ENCODE measurements at places on chromosomes 3 and 15. TPM values are rescaled to one million over a fixed set of nuclear protein-coding genes. Genes with fewer than 3 reads are reported as not detected.

GRCh38 chr3:65153850-65154512, 466.2 kb upstream of the ADAMTS9 start:
- DNase-seq, result no peak

The EIF4A2 gene
- 536 TPM for total RNA-seq

DNA sequence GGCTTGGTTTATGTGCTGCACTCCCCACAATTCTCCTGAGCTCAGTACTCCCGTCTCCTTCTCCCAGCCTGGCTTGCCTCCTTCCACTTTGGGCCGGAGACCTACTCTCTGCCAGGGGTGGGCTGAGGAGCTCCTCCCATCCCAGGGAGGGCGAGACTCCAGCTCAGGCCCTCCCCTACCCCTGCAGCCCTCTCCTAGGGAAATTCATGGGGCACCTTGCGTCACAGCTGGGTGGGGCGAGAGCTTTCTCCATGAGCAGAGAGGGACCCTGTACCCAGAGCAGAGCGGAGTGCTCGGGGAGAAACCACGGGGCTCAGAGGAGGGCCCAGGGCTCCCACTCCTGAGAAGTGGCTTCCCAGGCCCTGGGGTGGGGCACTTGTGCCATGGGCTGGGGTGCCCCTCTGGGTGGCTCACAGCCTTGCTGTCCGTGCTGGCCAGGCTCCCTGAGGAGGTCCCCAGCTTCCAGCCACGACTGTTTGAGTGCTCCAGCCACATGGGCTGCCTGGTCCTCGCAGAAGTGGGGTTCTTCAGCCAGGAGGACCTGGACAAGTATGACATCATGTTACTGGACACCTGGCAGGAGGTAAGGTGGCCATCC, 13.3 kb downstream of the VILL start:
- DNase-seq, result peak; percentile 81

The RPS27L gene
- total RNA-seq, result 234 TPM

The HIGD2B gene
- not detected for total RNA-seq

DNA sequence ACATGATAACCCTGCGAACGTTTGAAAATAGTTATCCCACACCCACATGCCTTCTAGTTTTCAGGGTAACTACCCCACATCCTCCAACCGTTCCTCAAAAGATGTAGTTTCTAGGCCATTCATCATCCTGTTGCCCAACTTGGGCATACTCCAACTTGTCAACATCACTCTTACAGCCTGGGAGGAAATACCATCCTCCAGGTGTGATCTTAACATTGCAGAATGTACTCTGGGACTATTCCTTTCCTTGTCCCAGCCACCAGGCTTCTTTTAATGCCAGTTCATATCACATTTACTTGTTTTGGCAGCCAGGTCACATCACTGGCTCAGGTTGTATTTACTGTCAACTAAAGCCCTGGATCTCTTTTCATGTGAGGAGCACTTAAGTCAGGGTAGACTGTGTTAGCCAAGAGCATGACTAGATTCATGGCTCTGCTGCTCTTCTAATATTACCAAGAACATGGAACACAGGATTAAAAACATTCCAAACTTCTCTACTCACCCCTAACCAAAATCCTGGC, 4.0 kb upstream of the DENND6A start:
- DNase-seq, result no peak

The LTK gene
- 23.3 TPM for total RNA-seq

DNA sequence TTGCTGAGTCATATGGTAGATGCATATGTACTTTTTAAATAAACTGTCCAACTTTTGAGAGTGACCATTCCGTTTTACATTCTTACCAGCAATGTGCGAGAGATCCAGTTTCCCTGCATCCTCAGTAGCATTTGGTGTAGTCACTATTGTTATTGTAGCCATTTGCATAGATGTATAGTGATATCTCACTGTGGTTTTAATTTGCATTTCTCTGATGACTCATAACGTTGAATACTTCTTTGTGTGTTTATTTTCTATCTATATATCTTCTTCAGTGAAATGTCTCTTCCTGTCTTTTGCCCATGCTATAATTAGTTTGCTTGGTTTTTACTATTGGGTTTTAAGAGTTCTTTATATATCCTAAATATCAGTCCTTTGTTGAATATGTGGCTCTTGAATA, 255.7 kb upstream of the GRM7 start:
- DNase-seq, result no peak

DNA sequence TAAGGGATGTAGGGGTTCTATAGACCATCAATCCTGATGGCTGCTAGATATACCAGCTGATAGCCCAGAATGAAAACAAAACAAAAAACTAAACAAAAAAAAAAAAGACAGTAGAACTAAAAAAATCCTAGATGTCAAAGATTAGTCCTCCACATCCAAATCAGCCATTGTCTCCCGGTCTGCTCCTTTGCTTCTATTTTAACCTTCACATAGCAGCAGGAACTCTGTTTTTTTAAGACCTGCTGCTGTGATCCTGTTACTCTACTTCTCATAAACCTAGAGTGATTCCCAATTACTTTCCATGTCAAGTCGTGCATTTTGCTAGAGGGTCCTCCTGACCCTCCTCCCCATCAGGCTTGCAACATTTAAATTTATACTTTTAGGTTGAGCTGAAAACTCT, 2.5 kb downstream of the IFT122 start:
- DNase-seq, result no peak

GRCh38 chr3:42491881-42492507, 10.4 kb upstream of the VIPR1 start:
- no peak for DNase-seq

DNA sequence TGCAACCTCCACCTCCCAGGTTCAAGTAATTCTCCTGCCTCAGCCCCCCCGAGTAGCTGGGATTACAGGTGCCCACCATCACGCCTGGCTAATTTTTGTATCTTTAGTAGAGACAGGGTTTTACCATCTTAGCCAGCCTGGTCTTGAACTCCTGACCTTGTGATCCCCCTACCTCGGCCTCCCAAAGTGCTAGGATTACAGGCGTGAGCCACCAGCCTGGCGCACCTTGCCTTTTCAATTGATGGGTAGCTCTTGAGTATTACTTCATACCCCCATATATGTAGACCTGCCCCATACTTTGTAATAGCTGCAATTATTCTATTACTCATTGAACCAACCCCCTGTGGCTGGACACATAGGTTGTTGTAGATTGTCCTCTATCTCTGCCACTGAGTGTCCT, 101.3 kb downstream of the LRRK1 start:
- no peak for DNase-seq

DNA sequence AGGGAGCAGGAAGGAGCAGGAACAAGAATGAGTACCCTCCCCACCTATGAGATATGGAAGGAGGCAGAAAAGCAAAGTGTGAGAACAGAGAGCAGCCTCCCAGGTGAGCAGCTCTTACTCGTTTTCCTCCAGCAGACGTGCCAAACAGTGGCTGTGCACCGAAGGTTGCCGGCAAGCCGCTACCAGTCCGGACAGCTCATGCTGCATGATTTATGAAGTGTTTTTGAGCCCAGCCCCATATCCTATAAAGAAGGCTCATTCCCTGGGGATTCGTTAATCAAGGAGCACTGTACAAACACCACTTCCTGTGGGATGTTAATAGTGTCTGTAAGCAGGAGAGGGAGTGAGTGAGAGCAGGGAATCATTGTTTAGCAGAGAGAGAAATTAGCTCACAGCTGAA, 118.3 kb upstream of the FOXB1 start:
- DNase-seq, result no peak

The IL1RAP gene
- 8.3 TPM for total RNA-seq

The VEPH1 gene
- total RNA-seq, result 6.3 TPM

The GOLGA6D gene
- total RNA-seq, result not detected

DNA sequence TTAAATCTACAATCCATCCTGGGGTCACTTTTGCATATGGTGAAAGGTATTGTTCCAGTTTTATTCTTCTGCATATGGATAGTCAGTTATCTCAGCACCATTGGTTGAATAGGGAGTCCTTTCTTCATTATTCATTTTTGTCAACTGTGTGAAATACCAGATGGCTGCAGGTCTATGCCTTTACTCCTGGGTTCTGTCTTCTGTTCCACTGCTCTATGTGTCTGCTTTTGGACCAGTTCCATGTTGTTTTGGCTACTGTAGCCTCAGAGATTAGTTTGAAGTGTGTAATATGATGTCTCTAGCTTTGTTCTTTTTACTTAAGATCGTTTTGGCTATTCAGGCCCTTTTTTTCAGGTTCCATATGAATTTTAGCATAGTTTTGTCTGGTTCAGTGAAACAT, 795.8 kb downstream of the OTOL1 start:
- no peak for DNase-seq

GRCh38 chr3:175571096-175571495, 712.0 kb downstream of the NAALADL2 start:
- DNase-seq, result no peak

The CHRNA3 gene
- total RNA-seq, result 13.9 TPM

GRCh38 chr3:149243540-149243939, 21.9 kb upstream of the CP start:
- no peak for DNase-seq

DNA sequence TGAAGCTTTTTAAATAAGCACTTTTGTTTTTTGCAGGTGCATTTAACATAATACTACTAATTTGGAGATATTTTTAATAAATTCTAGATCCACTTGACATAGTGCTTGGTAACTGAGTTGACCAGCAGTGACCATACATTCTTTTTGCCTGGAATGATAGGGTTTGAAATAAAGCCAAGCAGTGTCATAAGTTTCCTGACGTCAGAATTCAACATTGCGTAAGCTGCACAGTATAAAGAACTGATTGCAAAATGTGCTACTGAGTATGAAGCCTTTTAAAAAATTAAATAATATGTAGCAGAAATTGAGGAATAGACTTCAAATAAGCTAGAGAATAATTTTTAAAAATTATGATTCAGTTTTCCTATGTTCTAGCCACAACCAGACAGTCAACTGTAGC, 454.6 kb upstream of the ARPP21 start:
- DNase-seq, result no peak

DNA sequence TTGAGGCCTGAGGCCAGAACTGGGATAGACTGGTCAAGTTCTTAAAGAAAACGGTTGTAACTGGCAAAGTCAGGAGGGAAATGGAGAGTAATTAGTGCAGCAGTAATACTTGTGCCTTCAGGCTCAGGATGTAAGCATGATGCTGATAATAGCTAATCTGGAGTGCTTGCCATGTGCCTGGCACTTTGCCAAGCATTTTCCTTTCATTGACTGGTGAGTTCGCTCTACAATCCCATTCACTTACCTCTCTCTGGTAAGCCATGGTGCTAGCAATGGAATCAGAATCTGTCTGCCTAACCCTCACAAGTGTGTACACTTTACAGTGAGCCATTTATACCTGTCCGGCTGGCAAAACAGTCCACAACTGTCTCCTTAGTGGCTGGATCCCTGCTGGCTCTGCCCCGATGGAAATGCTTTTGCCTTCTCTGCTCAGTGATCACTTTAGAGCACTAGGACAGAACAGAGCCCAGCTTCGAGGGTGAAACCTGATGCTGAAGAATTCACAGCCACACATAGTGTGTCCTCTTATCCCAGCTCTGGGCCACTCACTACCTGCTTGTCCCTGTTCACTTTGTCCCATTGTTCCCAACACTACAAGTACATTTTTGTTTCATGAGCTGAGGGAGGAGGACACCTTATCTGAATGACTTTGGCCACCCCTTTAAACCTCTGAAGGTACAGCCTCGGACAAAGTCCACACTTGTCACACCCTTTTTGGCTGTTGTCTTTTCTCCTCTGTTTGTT, 10.3 kb downstream of the CHP1 start:
- no peak for DNase-seq

- peak; percentile 42 for DNase-seq
Measured at GRCh38 chr15:51132384-51133139, 37.9 kb upstream of the TNFAIP8L3 start.

GRCh38 chr3:138474163-138474562, 39.7 kb downstream of the ESYT3 start:
- no peak for DNase-seq

DNA sequence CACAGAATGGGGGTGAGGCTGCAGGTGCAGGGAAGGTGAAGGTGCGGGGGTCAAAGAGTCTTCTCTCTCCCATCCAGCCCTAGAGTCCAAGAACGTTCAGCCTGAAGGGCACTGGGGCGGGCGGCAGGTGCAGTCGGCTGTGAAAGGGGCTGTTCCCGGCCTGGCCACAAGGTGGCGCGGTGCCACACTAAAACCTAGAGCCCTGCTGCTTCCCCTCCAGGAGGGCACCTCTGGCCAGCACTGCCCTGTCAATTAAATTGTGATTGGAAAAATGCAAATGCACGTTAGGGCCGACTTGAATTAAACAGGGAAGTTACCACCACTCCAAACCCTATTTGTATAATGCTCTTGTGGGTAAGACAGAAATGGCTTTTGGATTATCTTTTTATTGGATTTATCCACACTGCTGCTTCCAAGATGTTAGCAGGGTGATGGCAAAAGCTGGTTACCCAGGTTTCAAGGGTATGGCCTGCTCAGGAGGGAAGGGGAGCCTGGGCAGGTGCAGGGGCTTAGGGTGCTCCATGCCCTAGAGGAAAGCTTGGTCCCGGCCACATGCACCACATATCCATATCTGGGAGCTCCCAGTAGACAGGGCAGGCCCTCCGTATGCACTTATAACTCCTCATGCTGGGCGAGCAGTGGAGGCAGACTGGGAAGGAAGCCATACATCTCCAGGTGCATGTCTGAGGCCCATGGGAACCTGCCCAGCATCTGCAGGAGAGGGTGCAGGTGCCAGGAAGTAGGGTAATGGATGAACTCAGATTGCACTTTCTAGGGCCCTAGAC, 119.8 kb downstream of the ADCY5 start:
- peak; percentile 88 for DNase-seq

DNA sequence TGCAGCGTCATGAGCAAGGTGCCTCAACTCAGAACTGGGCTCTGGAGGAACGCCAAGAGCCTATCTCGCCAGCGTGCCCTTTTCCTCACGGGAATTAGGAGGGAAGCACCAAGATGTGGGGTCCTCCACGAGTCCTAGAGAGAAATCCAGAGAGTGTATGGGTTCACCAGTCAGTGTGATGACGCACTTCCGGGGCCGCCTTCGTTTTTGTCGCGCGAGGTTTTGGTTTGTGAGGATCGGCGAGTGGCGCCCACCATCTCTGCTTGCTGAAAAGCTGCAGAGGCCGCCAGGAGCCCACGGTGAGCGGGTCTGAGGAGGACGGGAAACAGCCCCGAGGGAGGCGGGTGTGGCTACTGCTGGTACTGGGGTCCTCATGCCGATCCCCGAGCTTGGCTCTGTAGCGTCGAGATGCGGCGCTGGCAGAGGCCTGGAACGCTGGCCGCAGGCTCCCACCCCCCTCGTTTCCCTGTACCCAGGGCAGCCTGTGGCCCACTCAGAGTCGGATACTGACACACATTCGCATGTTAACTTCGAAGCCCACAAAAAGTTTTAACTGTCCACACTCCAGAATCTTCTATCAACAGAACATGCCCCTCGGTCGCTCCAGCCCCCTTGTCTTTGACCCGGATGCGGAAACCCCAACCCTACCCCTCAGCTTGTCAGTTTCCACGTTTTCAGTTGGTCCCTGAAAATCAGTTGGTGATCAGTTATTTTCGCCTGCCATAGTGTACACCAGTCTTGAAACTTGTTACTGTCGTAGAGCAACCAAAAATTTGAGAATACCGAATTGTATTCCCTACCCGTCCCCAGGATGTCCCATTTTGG, 30.4 kb downstream of the ZNF662 start:
- DNase-seq, result no peak

The TRIP4 gene
- total RNA-seq, result 36.9 TPM

GRCh38 chr3:183354874-183355273, 73.5 kb downstream of the MCF2L2 start:
- no peak for DNase-seq

The CCR9 gene
- not detected for total RNA-seq

- no peak for DNase-seq
Measured at GRCh38 chr15:73575636-73576247, 57.4 kb downstream of the NPTN start.

The ZKSCAN7 gene
- total RNA-seq, result 0.96 TPM

The P2RY14 gene
- 4.4 TPM for total RNA-seq
